ENCODE measurements at places on chromosomes 16 and 17.

DNA sequence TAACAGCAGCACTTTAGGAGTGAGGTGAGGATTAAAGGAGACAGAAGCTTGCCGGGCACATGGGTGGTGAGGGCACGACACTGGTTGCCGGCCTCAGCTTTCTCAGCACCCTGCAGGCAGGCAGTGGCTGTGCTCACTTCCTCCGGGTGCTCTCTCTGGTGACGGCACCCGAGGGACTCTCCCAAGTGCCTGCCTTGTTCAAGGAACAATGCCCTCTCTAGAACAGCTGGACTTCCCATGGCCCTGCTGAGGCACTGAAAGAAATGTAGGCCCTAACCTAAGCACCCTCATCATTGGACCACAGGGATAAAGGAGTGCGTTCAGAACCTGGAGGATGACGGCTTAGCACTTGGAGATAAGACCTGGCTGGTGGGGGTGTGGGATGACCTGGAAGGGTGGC, 72.7 kb downstream of the N4BP1 start:
- DNase-seq: no peak

DNA sequence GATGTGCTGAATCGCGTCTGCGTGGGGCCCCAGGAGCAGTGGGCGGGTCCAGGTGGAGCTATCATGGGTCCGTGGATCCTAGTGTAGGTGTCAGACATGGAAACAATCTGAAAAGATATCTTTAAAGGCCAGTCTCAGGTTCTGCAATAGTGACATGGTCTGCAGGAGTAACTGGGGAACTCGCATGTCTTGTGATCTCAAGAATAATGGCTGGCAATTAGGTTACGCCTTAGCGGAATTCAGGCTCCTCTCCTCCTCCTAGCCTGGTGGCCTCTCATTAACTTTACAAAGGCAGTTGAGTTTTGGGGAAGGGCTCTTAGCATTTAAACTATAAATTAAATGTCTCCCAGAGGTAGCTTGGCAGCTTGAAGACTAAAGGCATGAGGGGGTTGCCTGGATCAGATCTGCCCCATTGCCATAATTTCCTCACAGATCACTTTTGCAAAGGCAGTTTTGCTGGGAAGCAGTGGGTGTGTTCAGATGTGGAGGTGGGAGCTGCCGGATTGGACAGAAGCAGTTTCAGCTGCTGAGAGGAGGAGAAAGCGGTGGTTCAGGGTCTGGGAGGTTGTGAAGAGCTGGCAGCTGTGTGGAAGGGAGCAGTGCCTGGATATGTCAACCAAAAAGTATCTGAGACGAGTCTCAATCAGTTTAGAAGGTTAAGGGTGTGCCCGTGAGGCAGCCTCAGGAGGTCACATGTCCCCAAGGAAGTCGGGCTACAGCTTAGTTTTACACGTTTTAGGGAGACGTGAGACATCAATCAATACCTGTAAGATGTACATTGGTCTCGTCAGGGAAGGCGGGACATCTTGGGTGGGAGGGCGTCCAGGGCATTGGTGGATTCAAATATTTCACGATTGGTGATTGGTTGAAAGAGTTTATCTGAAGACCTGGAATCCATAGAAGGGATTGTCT, 2.7 kb downstream of the TBCD start:
- DNase-seq: peak; percentile 64

GRCh38 chr16:89522287-89522686, 14.1 kb downstream of the SPG7 start:
- DNase-seq: no peak

GRCh38 chr17:69250641-69251040, 22.0 kb upstream of the ABCA10 start:
- DNase-seq: no peak

- DNase-seq: no peak
Observed at GRCh38 chr17:65219124-65219523, 82.0 kb downstream of the RGS9 start.

DNA sequence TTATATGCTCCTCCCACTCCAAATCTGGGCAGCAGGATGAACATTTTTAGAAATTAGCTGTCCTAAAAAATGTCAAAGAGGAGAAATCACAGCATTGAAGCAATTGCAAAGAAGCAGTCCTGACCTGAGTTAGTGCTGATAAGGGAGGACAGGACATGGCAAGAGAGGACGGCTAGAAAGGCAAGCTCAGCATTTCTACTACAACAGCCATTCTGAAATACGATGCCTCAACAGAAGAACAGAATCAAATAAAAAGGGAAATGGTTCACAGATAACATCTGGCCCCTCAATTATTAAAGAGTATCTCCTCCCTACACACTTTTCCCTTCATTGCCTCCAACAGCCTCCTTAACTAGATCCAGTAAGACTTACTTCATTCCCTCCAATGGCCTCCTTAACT, 18.3 kb downstream of the VPS53 start:
- no peak for DNase-seq

DNA sequence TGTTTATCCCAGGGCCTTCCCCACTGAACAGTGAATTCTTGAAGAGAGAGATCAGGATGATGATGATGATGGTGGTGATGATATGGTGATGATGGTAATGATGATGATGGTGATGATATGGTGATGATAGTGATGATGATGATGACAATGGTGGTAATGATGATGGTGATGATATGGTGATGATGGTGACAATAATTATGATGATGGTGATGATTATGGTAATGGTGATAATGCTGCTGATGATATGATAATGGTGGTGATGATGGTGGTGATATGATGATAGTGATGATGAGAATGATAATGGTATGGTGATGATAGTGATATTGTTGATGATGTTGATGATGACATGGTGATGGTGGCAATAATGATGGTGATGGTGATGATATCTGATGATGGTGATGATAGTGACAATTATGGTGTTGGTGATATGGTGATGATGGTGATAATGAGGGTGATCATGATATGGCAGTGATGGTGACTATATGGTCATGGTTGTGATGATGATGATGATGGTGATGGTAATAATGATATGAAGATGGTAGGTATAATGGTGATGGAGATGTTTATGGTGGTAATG, 99.9 kb downstream of the HAPSTR1 start:
- no peak for DNase-seq

- no peak for DNase-seq
Observed at GRCh38 chr16:13839577-13839976, 80.4 kb upstream of the ERCC4 start.

- DNase-seq: peak; percentile 53
Observed at GRCh38 chr17:6555331-6556120, 829 bp downstream of the PITPNM3 start.

DNA sequence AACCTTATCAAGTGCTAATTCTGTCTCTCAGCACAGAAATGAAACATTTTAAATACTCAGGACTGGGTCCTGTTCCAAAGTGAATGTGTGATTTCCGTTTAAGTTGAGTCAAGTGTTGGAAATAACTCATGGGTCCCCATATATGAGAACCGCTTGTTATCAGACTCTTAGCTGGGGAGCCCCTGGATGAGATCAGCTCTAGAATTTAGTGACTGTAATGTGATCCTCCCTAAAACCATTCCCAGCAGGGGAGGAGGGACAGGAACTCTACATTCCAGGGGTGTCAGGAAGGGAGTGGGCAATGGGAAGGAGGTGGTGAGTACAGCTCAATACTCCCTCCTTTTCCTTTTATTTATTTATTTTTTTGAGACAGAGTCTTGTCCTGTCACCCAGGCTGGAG, 37.5 kb downstream of the OTOA start:
- DNase-seq: no peak

DNA sequence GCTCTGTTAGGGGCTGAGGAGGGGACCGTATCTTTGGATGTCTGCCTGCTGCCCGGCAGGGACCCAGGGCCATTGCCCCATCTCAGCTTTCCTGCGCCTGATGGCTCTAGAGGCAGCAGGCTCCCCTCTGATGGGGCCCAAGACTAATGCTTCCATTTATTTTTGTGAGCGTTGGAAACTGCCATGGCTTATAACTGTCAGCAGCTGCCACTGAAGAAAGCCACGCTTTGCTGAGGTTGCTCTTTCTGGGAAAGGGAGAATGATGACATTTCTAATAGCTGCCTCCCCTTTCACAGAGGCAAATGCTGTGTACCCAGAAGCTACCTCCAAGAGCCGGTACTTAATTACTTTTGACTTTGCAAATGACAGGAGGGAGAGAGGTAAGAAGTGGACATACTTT, 103.8 kb downstream of the HAPSTR1 start:
- DNase-seq: no peak

DNA sequence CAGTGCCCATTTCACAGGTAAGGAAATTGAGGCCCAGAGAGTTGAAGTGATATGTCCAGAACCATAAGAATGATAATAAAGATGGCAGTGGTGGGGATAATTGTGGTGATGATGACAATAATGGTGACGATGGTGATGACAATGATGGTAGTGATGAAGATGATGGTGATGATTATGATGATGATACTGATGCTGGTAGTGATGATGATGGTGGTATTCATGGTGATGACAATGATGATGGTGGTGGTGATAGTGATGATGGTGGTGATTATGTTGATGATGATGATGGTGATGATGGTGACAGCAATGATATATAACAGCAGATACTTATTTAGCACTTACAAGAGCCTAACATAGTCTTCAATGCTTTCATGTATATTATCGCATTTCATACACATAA, 18.1 kb upstream of the TMEM132E start:
- DNase-seq: no peak

DNA sequence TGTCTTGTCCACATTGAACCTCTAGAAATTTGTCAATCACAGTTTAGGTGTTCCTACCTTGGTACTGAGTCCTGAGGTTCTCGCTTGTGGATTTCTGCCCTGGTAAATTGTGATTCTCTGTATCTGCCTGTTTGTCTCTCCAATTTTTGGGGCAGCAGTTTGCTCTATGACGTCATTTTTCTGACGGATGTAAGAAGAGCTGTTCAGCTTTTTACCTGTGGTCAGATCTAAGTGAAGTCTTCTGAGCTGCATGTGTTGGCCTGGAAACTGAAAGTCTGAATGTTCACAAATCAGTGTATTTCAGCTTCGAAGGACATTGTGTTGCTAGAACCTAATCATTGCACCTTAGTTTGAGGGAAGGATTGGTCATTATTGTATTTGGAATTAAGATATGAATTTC, 63.4 kb downstream of the BCAS3 start:
- no peak for DNase-seq

DNA sequence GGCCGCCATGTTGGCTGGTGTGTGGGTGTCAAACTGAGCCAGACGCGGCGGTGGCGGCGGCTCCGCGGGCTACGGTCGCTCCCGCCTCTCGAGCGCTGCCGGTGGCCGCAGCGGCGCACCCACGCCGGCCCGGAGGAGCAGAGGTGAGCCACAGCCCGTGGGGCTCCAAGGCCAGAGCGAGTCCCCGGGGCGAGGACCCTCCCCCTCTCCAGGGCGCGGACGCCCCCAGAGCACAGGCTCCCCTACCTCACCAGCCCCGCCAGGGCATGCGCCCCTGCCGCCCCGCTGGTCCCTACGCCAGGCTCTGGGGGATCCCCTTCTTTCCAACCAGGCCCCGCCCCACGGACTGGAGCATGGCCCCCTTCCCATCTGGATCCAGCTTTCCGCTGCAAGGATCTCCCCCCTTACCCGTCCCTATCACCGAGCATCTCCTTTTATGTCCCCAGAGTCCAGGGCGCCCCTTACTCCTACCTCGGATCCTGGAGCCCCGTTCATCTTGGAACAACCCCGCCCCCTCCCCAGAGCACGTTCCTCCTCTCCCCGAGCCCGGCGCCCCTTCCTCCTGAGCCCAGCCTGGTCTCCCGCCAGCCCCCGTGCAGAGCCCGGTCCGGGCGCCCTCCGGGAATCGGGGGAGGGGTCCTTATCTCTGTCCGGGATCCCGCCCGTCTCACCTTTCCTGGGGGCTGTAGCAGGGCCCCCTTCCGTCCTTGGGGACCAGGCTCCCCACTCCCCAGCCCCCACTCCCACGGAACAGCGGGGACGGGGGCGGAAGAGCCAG, 412 bp downstream of the EPN2 start:
- DNase-seq: peak; percentile 8

- no peak for DNase-seq
Observed at GRCh38 chr16:49740256-49740655, 115.7 kb downstream of the ZNF423 start.

DNA sequence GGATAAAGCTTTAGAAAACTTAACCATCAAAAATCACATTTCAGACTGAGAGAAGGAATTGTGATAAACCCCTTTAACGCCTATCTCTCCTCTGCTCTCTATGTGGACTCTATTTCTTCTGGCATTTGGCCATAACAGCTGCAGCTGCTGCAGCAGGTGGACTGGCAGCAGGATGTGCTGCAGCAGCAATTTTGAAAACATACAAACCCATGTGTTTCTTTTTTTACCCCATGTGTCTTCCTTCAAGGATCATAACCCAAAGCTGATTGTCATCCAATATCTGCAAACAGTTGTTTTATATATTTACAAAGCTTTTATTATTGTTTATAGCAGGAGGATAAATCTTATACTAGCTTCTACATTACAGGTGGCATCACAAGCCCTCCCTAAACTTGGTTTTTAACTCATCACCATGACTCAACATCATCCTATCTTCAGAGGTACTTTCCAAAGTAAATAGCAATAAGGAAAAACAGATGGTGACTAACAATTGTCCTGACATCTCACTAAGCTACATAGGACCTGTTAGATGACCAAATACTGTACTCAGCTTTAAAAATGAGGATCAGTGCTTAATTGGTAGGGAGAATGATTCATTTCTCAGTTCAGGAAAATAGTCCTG, 14.5 kb upstream of the KRTAP9-2 start:
- no peak for DNase-seq

GRCh38 chr16:89172171-89172527, 601 bp downstream of the CDH15 start:
- no peak for DNase-seq

GRCh38 chr17:35368081-35368830, 5.2 kb downstream of the SLFN11 start:
- no peak for DNase-seq

All from Calu3 (cell line).